Aorta (tissue), 5 donors: ENCODE measurements at places on chromosomes 7 and 10. TPM values are rescaled to one million over a fixed set of nuclear protein-coding genes. Genes with fewer than 3 reads are reported as not detected.

Gene UBN2
- 30.6 TPM for total RNA-seq

Gene PKD2L1
- total RNA-seq, result 0.71 TPM

Gene NOC3L
- total RNA-seq, result 17.6 TPM

DNA sequence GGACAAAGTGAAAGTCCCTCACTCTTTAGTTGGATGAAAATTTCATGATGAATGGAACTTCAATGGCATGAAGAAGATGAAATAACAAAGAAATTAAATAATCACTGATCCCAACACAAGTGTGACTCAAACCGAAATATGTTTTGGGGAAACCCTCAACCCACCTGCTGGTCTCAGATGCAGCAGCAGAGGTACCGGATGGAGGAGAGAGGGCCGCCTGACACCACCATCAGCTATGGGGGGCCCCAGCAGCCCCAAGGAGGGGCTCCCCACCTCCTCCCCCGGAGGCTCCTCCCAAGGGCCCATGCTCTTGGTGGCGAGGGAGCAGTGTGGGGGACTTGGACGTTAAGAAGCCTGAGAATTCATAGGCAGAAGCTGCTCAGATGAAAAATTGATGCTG, 137.2 kb upstream of the ADARB2 start:
- no peak for DNase-seq

DNA sequence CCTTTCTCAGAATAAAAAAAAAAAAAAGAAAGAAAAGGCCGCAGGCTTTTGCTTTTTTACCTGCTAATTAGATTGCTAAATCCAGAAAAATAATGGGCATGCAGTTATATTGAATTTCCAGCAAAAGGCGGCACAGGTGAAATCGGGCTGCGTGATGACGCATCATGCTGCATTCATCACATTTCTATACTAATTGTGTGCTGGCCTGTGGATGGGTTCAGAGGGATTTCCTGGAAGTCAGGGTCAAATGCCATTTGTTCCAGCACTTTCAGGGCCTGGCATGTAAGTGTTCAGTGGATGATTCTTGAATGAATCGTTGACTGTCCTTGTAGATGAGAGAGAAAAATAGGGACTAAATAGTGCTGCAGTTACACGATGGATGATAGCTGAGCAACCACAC, 292.7 kb downstream of the CAMK1D start:
- DNase-seq, result no peak

- peak; percentile 31 for DNase-seq
These were observed 5.4 kb upstream of the INPP5A start for GRCh38 chr10:132532179-132532578.

GRCh38 chr7:48213226-48213625, 42.0 kb downstream of the ABCA13 start:
- DNase-seq, result no peak
